ENCODE measurements at places on chromosomes 7 and 10. TPM values are rescaled to one million over a fixed set of nuclear protein-coding genes. Genes with fewer than 3 reads are reported as not detected.

The FAM25C gene
- total RNA-seq: not detected

The AKR1C4 gene
- total RNA-seq: not detected

The NACAD gene
- 5.9 TPM for total RNA-seq

The EVX1 gene
- not detected for total RNA-seq

The TMEM213 gene
- not detected for total RNA-seq

DNA sequence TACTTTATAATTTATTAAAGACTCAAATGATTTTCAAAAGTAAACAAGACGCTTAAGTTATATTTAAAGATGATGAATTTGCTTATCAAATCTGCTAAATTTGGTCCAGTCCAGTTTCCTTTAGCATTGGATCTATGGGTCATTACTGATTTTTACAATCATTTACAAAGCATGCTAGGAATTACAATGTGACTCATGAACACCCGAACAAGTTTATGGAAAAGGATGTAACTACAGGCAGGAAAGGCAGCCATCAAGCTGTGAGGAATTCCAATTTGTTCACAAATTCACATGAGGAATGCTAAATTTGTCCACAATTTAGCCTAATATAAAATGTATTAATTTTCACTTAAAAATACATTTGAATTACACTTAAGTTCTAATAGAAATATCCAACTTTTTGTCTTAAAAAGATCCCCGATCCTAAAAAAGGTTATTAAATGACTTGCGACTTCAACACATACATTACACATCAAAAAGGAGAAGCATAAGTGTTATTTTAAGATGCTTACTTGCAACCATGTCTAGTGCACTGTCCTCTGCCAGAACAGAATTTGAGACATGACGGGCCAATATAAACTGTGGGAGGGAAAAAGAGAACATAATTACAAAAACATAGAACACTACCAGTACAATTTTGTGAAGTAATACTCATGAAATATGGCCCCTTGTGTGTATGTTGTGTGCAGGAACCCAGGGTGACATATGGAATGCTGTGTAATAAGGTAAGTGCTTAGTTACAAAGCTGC lies 194.2 kb upstream of the SLC26A5 start:
- DNase-seq: peak; percentile 71

DNA sequence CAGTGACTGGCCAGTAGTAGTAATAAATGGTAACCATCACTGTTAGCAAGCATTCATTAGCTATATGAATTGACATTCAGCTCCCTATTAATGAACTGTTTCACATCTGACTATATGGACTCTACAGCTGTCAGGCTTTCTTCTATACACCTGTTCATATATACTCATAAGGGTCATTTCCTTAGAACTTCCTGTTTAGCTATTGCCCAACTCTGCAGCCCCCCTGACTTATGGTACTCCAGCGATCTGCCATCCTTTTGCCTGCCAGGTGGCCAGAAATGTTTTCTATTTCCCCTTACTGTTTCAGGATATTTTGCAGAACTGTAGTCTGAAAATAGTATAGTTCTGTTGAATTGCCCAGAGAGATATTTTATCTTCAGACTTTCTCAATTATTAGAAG lies 56.6 kb downstream of the TASOR2 start:
- no peak for DNase-seq

- DNase-seq: no peak
Measured at GRCh38 chr7:29099896-29100847, 46.2 kb downstream of the CPVL start.

GRCh38 chr7:43584195-43584586 lies 1.3 kb downstream of the STK17A start:
- DNase-seq: peak; percentile 50

DNA sequence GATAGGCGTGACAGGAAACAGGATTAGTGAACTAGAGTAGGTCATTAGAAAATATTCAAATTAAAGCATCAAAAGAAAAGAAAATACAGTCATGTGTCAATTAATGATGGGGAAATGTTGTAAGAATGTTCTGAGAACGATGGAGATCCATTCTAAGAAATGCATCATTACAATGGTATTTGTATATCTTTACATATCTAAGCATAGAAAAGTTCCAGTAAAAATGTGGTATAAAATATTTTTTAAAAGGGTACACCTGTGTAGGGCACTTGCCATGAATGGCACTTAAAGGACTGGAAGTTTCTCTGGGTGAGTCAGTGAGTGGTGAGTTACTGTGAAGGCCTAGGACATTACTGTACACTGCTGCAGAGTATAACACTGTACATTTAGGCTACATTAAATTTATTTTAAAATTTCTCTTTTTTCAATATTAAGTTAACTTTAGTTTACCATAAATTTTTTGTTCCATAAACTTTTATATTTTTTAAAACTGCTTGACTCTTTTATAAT lies 282.5 kb downstream of the BMPER start:
- no peak for DNase-seq

DNA sequence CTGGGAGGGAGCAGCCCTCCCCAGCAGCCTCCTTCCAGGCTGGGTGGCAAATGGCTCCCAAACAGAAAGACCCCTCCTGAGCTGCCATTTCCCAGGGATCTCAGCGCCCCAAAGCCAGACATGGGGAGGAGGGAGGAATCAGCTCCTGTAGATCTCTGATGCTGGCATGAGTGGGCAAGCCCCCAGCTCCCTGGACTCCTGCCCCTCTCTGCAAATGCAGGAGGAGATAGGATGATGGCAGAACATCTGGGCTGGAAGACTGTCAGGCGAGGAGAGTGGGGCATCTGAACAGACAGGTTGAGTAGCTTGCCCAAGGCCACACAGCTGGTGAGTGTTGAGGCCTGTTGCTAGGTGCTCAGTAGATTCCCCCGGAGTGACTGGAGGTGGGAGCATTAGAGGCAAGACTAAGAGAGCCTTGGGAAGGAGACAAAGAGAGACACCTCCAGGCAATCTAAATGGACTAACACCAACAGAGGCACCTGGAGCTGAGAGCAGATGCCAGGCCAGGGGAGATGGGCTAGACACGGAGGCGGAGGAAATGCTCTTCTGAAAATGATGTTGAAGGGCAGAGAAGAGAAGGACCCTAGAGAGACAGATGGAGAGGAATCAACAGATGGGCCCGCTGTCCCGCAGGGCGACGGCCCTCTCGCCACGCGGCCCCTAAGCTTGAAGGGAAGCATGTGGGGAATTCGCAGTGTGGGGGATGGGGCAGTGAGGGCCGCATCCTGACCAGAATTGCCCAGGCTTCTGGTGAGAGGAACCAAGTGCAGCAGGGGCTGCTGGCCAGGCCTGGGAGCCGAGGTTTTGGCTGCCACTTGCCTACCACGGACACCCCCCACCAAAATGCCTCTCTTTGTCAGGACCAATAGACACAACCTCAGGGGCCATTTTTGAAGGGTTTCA lies 84.8 kb upstream of the LRRC4 start:
- no peak for DNase-seq

DNA sequence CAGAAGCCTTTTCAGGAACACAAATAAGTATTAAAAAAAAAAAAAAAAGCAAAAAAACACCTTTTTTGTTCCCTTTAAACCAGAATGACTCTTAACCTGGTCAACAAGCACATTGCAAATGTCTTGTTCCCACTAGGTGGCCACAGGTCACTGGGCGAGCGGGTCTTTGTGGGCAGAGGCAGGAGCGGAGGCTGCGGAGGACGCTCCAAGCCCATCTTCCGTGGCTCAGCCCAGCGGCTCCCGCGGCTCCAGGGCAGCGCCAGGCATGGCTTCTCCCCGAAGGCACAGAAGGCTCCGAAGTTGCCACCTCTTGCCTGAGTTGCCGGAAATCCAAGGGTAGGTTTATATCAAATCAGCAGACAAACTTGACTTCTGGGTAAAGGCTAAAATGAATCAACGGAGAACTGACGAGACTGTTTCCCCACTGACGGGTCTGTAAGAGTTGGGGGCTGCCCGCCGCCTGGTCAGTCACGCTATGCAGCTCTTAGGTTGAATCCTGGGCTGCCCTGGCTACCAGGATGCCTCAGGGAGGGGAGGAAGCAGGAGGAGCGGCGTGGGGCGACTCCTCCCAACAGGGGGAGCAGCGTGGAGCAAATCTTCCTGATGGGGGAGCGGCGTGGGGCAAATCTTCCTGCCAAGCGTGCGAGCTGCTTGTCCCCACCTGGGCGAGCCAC lies 144.5 kb downstream of the PTPRN2 start:
- DNase-seq: no peak

DNA sequence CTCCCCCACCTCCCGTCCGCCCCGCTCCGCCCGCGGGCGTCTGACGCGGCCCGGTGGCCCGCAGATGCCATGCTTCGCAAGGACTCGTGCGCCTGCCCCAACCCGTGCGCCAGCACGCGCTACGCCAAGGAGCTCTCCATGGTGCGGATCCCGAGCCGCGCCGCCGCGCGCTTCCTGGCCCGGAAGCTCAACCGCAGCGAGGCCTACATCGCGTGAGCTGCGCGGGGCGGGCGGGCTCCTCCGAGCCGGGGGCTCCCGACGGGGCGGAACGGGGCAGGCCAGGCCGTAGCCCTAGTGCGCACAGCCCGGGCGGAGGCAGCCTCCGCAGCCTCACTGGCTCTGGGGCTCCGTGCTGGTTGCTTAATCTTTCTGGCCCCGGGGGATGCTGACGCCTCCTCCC lies 2.8 kb downstream of the ASIC3 start:
- no peak for DNase-seq

DNA sequence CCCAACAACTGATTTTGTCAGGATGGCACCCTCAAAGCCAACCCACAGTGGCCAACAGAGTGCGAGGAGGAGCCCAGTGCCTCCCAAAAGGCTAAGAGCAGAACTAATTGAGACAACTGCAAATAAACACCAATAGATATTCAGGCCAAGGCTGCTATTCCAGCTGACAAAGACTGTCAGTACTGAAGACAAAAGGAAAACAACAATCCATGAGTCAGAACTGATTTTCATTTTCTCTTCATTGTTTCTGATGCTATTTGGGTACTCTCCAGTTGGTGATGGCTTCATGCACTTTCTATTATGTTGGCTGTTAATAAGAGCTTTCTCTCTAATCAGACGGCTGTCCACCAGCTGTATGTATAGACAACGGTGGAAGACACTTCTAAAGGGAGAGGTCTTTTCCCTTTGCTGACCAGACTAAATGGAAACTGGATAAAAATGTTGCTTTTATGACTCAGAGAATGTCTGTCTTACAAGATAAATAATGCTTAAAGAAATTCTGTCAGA lies 515.9 kb downstream of the PARD3 start:
- peak; percentile 43 for DNase-seq

DNA sequence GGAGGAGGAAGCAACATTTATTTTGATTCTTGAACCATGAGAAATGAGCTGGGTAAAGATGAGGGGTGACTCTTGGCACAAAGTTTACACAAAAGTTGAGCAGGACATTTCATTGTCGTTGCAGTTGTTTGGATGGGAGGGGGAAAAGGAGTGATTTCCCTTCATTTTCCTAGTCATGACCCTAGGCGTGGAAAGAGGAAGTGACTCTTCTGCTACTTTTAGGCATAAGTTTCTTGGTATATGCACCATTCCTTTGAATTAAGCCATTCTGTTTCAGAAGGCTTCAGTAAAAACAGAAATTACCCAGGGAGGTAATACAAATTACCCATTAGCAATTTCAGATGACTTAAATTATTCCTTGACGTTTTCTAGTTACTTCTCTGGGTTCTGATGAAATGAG lies 113.9 kb upstream of the FAM171A1 start:
- no peak for DNase-seq

- DNase-seq: no peak
Measured at GRCh38 chr10:115558252-115558651, 465.1 kb downstream of the ATRNL1 start.

DNA sequence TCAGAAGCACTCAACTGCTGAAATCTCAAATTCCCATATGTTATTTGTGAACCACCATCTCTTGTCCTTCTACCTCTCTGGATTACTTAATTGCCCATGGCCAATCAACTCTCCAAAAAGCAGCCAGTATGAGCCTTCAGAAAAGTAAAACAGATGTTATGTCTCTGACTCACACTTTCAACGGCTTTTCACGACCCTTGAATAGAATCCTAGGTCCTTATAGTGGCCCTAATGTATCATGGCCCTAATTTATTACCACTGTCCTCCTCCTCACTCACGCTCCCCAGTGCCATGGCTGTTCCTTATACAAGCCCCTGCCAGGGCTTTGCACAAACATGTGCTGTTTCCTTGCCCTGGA lies 20.0 kb downstream of the ZNF438 start:
- DNase-seq: peak; percentile 14

GRCh38 chr10:12796401-12797160 lies 204.9 kb downstream of the CCDC3 start:
- DNase-seq: no peak

GRCh38 chr7:129405527-129405926 lies 28.7 kb upstream of the STRIP2 start:
- no peak for DNase-seq

- DNase-seq: no peak
Measured at GRCh38 chr7:102444961-102445673, 11.7 kb downstream of the ORAI2 start.

DNA sequence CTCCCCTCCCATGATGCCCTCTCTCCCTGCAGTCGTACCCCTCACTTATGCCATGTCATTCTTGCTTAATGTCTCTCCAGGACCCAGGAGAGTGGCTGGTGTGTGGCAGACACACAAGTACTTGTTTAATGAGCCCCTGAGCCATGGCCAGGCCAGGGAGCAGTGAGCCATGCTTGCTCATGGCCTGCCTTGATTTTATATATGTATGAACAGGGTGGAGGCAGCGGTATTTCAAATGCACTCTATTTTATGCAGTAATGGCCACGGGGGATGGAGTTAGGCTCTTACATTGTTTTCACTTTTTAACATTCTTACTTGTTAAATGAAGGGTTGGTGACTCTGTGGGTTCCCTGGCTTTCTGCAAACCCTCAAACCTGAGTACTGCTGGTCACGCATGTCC lies 144.8 kb downstream of the FANK1 start:
- no peak for DNase-seq

DNA sequence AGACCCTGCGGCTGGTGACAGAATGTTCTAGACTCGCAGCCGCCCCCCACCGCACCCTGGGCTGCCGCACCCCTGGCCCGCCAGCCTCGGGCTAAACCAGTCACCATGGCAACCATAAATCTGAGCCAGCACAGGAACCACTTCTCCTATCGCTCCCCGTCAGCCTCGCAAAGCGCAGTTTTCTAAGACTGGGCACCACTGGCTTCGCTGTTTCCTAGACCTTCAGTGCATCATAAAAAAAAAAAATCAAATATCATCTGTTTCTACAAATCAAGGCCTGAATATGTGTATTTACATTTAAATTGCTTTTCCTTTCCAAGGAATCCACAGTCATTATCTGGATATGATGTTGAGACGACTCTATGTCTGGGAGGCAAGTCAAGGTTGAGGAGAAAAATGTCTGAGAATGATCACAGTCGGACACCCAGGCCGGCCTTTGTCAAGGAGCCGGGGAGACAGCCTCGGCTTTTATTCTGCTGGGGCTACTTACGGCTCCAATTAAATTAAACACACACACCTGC lies 99.9 kb downstream of the PTPRN2 start:
- DNase-seq: no peak
